CD8-positive, alpha-beta memory T cell (primary cell): ENCODE measurements at places on chromosomes 6 and 20.

DNA sequence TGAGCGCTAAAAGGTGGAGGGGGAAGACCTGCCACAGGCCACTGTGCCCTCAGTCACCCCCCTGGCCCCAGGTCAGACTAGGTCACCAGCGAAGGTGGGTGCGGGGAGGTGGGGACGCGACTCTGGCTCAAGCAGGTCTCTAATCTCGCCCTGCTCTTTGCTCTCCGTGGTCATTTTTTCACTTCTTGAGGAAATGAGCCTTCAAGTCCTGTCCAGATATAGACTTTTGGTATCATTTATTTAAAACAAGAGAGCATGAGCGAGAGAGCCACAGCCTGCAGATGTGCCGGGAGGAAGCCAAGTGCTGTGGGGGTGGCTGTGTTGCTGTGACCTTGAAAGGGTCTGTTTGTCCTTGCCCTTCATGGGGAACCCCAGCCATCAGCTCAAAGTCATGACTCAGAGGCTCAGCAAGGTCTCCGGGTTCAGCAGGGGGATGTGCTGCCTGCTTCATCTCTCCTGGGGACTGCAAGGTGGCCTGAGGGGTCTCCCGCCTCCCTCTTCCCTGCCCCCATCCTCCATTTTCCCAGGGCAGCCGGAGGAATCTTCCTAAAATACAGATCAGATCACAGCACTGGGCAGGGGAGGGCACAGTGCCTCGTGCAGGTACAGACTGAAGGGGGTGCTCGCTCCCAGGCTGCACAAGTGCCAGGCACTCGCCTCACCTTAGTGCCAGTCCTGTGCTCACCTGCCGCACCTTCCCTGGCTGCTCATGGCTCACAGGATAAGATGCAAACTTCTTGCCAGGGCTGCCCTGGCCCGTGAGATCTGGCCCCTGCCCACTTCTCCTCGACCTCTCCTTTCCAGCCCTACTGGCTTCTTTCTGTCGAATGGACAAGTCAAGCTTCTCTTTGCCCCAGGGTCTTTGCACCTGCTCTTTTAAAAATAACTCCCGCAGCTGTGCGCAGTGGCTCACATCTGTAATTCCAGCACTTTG, 26.5 kb downstream of the SULF2 start:
- no peaks in the 10 kb centered on the region for H3K36me3 ChIP-seq
- H3K27me3 ChIP-seq = peaks cover 10% of the 10 kb centered on the region
- no peak overlapping the region for H3K4me3 ChIP-seq
- H3K4me1 ChIP-seq = no peaks in the 10 kb centered on the region
- H3K27ac ChIP-seq = no peak overlapping the region

- no peak for DNase-seq
- H3K4me1 ChIP-seq = no peaks in the 10 kb centered on the region
- H3K36me3 ChIP-seq = no peaks in the 10 kb centered on the region
- no peak overlapping the region for H3K4me3 ChIP-seq
Observed at GRCh38 chr20:40728996-40729395, 40.0 kb upstream of the MAFB start.

DNA sequence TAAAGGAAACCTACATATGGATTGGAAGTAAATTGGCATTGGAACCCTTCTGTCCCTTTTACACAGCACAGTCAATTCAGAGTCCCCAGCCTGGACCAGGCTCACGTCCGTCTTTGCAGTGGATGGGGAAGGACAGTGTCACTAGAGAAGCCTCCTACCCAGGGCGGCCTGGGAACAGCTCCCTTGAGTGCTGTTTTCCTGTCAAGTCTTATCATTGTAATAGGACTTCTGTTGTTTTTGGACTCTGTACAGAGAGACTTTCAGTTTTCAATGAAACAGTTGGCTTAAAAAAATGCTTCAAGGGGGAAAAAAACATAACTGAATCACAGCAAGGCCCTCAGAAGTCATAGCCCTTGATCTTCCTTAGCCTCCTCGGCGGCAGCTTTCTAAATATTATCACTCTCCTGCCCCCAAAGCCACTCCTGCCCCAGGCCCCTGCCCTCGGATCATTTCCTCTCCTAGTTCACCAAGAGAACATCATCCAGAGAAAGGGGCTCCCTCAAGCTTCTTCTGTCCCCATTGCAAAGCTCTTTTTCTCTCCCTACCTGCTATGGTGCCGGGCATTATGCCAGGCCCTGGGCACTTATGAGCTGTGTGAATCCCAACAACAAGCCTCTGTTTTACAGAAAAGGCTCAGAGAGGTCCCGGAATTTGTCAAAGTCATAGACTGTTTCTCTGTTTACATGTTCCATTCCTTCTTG, 37.8 kb upstream of the CNKSR3 start:
- no peak for DNase-seq
- H3K27me3 ChIP-seq = no peaks in the 10 kb centered on the region
- H3K27ac ChIP-seq = no peak overlapping the region
- H3K4me3 ChIP-seq = no peak overlapping the region
- no peaks in the 10 kb centered on the region for H3K36me3 ChIP-seq
- no peaks in the 10 kb centered on the region for H3K4me1 ChIP-seq

DNA sequence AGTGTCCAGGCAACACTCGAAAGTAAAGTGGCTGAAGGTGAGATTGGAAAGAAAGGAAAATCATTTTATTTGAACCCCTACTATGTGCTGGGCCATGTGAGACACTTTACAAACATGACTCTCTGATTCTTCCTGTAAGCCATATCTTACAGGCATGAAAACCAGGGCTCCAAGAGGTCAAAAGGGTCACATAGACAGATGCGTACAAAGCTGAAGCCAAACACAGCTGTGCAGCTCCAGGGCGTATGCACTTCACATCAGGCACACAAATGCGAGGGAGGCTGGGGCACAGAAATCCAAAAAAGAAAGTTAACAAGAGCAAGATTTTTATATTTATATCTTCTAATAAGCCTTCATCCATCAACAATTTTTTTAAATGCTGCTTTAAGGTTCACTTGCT, 176.5 kb downstream of the PHACTR1 start:
- no peak overlapping the region for H3K27ac ChIP-seq
- H3K4me1 ChIP-seq = no peaks in the 10 kb centered on the region
- DNase-seq = no peak
- H3K4me3 ChIP-seq = no peak overlapping the region

GRCh38 chr20:63898882-63899558, 4.1 kb downstream of the DNAJC5 start:
- no peak for DNase-seq
- no peak overlapping the region for H3K4me3 ChIP-seq
- H3K4me1 ChIP-seq = peaks cover 74% of the 10 kb centered on the region
- peaks cover 5% of the 10 kb centered on the region for H3K36me3 ChIP-seq

GRCh38 chr6:15796130-15796771, 133.4 kb upstream of the DTNBP1 start:
- H3K36me3 ChIP-seq = no peaks in the 10 kb centered on the region
- H3K27me3 ChIP-seq = no peaks in the 10 kb centered on the region
- no peak overlapping the region for H3K4me3 ChIP-seq

DNA sequence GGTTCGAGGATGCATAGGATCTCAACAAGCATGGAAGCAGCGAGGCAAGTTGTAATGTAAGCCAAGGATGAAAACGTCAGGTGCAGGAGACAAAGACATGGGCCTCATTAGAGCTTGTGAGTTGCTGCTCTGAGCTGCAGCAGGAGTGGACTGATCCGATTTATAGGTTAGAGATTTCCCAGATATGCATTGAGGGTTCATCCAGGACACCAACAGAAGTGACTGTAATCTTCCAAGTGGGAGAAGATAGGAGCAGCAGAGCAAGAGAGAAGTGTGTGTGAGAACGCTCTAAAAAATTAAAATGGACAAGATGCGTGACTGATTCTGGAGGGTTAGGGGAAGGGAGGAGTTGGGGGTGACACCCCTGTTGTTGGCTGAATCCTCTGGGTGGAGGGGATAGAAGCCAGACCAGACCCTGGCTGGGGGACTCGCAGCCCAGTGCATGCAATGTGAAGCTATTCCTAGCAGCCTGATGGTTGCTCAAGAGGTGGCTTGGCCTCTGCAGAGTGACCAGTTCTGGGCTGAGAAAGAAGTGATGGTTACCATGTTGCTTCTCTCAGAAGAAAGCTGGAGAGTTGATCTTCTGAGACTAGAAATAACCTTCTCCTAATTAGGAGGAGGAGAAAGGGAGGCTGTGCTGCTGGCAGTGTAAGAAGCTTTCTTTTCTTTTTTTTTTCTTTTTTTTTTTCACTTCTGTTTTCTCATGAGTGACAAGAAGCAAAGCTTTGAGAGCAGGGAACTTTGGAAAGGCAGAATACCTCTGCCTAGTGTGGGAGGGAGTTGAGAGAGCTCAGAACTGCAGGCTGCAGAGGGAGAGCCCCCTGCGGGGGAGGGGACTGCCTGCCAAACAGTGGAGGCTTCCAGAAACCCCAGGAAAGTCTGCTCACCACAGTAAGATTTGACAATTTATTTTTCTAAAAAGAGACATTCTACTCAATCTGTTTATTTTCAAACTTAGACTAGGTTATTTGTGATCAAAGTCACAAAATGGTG, 116.9 kb downstream of the SLX4IP start:
- no peaks in the 10 kb centered on the region for H3K36me3 ChIP-seq
- H3K27ac ChIP-seq = no peak overlapping the region
- DNase-seq = no peak
- H3K4me1 ChIP-seq = peaks cover 10% of the 10 kb centered on the region
- no peaks in the 10 kb centered on the region for H3K27me3 ChIP-seq

- no peak overlapping the region for H3K27ac ChIP-seq
- DNase-seq = no peak
- no peaks in the 10 kb centered on the region for H3K4me1 ChIP-seq
- no peaks in the 10 kb centered on the region for H3K27me3 ChIP-seq
Observed at GRCh38 chr6:2563635-2564034, 187.1 kb downstream of the MYLK4 start.

- H3K27me3 ChIP-seq = no peaks in the 10 kb centered on the region
- H3K4me3 ChIP-seq = no peak overlapping the region
- no peaks in the 10 kb centered on the region for H3K36me3 ChIP-seq
- no peaks in the 10 kb centered on the region for H3K4me1 ChIP-seq
- no peak overlapping the region for H3K27ac ChIP-seq
Observed at GRCh38 chr6:143293523-143293922, 157.0 kb downstream of the ADAT2 start.

DNA sequence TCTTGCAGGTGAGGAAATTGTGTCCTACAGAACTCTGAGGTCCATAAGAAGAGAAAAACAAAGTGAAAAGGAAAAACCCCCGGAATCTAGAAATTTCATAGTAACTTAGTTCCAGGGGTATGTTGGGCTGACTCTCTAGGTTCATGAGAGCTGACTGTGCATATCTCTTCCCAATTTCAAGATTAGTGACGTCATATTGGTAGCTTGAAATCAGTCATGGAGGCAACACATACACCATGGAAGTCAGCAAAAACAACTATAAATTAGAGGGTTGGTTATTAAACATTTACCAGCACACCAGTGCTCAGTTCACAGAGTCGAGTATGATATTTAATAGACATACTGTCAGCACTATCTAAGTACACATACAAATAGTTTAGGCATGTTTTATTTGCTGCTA, 49.8 kb downstream of the PHACTR1 start:
- no peaks in the 10 kb centered on the region for H3K36me3 ChIP-seq
- H3K27ac ChIP-seq = no peak overlapping the region
- H3K4me1 ChIP-seq = no peaks in the 10 kb centered on the region
- H3K27me3 ChIP-seq = no peaks in the 10 kb centered on the region
- H3K4me3 ChIP-seq = no peak overlapping the region
